ENCODE measurements at places on chromosomes 6 and 20.

- DNase-seq = no peak
These were observed 98.0 kb downstream of the EYA2 start for GRCh38 chr20:46992640-46993035.

DNA sequence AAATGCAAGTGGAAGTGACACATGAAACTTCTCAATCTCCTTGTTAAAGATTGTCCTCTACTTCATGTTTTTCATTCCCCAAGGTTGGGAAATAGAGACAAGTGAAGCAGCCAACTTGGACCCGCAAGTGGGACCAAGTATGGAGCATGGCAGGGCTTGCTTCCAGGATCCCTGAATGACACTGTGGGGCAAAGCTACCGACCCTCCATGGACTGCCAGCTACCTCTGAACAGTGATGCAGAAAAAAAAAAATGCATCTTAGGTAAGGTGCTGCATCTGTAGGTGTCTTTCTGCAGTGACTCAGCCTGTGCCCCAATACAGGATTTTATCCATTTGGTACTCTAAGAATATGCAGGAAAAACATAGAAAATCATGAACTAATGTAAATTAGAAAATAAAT lies 119.1 kb upstream of the ENPP5 start:
- DNase-seq = no peak

DNA sequence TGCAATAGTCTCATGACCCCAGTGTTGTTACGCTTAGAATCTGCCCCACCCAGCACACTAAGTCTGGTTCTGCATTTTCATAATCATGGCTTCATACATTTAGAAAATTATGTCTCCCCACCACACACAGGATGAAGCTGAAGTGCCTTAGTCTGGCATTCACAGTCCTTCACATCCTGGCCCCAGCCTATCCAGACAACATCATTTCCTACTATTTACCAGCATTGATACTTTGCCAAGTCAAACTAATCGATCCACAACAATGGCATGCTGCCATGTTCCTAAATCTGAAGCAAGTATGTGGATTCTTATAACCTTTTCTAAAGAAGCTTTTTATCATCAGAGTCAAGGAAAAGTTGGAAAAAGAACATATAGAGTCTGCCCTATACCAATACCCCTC lies 132.4 kb upstream of the FBXL4 start:
- DNase-seq = no peak

DNA sequence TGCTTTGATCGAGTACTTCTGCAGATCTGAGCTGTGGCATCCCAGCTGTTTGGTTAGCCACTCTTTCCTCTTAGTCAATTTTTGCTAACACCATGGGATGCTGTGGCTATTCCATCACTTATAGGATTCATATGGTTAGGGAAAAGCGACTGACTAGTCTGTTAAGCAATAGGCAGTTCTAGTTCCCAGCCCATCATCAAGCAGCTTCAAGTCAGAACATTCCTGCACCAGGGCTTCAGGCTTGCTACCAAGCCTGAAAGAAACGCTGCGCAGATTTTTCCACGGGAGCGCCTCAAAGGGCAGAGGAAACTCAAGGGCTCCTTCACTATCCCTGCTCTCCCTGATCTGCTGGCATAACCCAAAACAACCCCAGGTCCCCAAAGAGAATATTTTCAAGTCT lies 159.8 kb upstream of the SUPT3H start:
- DNase-seq = no peak

- peak; percentile 23 for DNase-seq
These were observed 117.8 kb upstream of the KCNG1 start for GRCh38 chr20:51140671-51141070.

DNA sequence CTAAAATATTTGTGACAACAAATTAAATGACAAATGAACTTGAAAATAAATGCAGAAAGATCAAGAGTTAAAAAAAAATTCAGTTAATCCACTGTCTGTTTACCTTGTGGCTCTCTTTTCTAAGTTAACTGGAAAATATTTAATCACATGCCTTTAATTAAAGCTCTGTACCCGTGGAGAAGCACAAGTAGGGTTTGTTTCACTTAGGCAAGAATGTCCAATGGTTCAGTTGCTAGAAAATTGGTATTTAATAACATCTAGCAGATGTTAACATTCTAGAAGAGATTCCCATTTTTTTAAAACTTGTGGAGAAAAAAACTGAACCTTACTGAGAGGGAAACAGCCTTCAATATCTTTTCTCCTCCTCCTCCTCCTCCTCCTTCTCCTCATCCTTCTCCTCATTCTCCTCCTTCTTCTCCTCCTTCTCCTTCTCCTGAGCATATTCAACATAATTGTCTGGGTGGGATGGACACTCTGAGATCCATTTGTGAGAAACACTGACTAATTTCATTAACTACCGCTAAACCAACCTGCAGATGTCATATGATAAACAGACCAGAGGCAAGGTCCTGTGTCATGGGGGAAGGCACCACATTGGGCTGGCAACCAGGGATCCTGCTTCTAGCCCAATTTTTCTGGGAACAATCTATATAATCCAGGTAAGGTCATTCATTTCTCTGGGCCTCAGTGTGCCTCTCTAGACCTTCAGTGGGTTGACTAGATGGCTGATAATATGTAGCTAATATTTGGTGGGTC lies 44.1 kb upstream of the AKIRIN2 start:
- DNase-seq = no peak

- no peak for DNase-seq
These were observed 157.7 kb downstream of the VEGFA start for GRCh38 chr6:43927532-43928210.

- no peak for DNase-seq
These were observed 428.3 kb upstream of the ARID1B start for GRCh38 chr6:156348849-156349248.

DNA sequence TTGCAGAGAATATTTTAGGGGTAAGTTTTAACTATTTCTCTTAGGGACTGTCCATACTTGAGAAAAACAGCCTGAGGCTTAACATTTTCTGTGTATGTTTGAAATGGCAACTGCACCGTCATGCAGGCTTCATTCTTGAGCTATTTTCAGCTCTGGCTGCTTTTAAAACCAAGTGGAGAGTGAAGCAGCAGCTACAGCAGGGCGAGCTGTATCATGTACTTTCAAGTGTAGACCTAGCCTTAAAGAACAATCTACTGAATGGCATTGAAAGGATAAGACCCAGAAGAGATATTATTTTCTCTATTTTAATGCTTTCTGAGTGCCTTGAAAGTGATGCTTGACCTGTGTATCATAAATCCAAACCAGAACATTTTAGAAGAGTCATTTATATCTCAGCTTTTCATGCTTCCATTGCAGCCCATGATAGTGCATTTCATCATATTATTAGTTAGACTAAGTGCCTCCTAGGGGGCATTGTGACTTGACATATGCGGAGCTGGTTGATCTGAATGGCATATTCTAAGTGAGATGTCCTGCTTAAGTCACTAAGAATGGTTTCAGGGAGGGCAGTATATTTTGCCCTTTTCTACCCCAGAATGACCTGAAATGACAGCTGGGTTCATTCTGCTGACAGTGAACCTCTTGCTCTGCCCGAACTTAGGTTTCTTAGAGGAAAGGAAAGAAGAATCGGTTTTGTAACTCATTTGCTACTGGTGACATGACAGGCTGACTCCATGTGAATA lies 85.3 kb downstream of the NKAIN2 start:
- no peak for DNase-seq

DNA sequence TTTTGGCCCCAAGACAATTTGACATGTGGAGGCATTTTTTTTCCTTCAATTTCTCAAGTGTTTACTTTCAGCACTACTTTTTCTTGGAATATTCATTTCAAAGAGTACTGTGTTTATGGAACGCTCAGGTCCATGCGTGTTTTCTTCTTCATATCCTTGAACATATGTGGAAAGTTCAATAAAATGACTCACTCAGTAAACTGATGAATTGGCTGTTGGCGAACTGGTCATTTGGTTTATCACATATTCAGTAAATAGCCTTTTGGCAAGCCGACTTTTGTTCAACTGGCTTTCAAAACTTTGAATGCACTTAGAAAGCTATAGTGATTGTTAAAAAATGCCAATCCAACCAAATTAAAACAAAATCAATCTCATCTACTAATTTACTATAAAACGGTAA lies 964.6 kb upstream of the SLC35B3 start:
- DNase-seq = no peak

DNA sequence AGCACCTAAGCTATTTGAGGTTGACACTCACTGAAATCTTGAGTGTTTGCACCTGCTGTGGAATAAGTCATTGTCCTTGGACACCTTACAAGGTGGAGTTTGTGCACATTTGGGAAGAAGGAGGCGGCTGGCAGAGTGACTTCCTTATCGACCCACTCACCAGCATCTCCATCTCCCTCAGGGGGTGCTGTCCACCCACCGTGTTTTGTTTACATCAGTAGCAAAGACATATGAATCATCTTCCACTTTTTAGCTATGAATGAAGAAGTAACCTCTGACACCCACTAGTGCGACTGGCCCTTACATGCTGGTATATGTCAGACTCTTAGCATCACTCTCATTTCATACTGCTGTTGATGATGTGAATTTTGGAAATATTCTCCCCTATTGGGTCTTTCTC lies 119.5 kb upstream of the SGK1 start:
- DNase-seq = no peak

DNA sequence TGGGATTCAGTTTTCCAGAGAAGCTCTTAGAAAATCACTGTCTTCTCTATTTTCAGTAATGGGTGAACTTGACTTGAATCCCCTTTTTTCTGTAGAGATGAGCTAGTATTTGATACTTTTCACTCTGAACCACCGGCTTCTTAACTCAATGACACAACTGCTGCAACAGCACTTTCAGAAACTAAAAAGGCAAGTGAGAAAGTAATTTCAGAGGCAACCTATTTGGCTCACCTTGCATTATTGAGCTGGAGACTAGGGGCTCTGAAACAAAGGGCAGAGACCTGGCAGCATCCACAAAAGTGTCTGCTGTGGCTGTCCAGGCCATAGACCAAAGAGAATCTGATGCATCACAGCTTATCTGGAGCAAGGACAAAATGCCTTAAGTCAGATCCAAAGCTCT lies 289.8 kb upstream of the IRAK1BP1 start:
- no peak for DNase-seq

GRCh38 chr6:83429857-83430610 lies 817 bp downstream of the ME1 start:
- no peak for DNase-seq

- no peak for DNase-seq
These were observed 11.7 kb downstream of the PTPRK start for GRCh38 chr6:128508588-128509296.

All from suprapubic skin (tissue), 4 donors.